ENCODE measurements at places on chromosomes 16 and 17. TPM values are rescaled to one million over a fixed set of nuclear protein-coding genes. Genes with fewer than 3 reads are reported as not detected.

DNA sequence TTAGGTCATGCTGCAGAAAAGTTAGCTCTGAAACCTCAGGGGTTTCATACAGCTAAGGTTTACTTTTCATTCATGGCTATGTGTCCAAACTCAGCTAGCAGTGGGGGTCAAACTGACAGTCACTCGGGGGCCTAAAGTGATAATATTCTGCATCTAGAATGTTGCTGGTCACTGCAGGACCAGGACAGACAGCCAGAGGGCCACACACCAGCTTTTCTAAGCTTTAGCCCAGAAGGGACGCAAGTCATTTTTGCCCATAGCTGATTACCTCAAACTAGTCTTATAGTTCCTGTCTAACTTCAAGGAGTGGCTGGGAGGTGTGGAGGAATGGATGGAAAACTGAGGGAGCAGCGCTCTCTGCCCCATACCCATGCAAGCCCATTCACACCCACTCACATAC, 163.0 kb upstream of the NLRP1 start:
- no peak for DNase-seq

- no peak for DNase-seq
Observed at GRCh38 chr17:3647769-3648555, 11.4 kb downstream of the CTNS start.

- no peak for DNase-seq
Observed at GRCh38 chr16:74713325-74713724, 12.7 kb upstream of the MLKL start.

DNA sequence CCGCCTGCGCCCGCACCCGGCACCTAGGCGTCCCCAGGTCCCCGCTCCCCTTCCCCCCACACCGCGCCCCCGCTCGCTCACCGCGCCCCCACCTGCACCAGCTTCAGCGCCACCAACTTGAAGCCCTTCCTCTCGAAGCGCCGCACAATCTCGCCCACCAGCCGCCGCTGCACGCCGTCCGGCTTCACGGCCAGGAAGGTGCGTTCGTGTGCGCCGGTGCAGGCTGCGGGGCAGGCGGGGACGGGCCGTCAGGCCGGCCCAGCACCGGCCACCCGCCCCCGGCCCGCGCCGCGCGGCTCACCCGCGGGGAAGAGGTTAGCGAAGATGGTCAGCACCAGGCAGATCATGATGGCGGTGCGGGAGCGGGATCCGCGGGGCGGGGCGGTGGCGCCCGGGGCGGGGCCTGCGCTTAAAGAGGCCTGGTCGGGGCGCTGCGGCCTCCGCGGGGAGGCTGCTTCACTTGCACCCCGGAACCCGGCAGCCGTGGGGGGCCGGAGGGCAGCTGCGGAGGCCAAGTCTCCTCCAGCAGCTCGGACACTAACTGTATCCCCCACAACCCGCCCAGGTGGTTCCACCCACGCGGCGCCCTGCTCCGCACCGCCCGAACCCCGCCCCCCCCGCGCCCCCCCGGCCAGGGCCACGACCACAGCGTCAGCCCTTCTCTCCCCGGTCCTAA, at the start of gene NME3:
NME3 (minus strand) TSS at position 356 of the 676 bp plus-strand sequence; CDS start at position 347, 9 bp downstream.
- no peak for DNase-seq

- DNase-seq, result no peak
Observed at GRCh38 chr16:3058139-3059030, 7.1 kb upstream of the IL32 start.

GRCh38 chr17:81727324-81728031, 15.4 kb downstream of the SLC25A10 start:
- DNase-seq, result no peak

DNA sequence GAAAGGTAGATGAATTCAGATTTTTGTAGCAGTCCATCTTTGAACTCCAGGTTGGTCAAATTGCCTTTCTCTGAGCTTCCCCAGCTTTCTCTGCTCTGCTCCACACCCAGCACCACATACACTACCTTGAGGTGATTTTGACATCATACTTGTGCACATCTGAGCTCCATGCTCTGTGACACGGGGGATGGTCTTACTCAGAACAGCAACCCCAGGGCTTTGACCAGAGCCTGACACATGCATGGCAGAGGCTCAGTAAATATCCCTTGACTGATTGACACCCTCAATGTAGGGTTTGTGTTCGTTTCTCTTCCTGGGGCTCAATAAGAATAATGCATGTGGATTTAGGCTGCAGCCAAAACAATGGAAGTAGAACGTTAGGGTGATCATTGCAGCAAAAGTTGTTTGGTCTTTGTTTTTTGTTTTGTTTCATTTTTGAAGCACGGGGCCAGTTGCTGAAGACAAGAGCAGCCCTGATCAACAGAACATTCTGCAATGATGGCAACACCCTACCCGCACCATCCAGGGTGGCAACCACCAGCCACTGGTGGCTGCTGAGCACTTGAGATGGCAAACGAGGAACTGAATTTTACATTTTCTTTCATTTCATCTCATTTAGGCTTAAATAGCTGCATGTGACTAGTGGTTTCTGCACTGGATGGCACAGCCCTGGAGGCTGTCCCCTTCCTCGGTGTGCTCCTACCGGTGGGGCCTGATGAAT, 224.8 kb upstream of the TNRC6C start:
- DNase-seq, result no peak

DNA sequence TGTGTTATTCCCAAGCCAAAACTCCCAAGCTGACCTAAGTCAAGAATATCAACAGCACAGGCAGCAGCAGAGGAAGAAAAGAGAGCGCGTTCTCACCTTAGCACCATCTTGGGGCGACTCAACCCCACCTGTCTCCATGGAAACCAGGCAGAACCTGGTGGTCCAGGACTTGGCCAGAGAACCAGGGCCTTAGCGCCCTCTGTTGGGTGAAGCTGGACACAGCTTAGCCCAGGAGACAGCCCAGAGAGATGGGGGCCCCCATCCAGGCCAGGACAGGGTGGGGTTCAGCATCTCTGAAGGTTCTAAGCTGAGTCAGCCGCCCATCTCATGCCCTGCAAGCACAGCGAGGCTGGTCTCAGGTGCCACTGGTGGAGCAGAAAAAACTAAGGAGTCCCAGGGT, 60.1 kb upstream of the TMEM132E start:
- DNase-seq, result no peak

DNA sequence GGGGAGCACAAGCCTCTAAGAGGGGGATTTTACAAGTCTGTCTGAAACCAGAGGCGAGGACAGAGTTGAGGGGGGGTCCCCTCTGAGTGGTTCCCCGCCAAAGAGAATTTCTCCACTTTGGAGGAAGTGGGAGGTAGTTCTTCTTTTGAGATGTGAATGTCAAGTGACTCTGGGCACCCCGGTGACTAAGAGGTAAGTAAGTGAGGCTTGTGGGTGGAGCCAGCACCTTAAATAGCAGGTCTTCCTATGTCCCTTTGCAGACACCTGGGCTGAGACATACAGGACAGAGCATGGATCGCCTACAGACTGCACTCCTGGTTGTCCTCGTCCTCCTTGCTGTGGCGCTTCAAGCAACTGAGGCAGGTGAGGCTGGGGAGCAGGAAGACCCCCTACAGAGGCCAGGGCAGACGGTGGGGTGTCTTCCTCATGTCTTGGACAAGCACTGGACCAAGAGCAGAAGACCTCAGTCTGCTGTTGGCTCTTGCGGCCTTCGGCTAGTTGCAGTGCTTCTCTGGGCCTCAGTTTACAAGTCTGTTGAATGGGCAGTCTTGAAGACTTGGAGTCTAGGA, at the start of gene CCL22:
CCL22 (plus strand) TSS at position 257 of the 569 bp plus-strand sequence; CDS start at position 291, 34 bp downstream.
- no peak for DNase-seq

DNA sequence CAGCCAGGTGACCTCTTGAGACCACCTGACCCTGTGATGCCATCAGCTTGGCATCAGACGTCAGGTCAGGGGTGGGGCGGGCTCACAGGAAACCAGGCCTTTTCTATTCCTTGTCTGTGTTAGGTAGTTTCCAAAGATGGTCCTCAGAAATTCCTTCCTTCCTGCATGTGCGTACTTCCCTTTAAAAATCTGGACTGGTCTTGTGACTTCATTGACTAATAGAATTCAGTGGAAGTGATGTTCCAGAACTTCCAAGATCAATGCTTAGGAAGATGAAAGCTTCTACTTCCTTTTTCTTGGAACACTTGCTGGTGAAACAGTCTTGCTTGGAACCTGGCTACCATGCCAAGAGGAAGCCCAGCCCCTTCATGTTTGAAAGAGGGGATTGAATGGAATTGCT, 10.0 kb upstream of the N4BP1 start:
- DNase-seq, result no peak

- DNase-seq, result no peak
Observed at GRCh38 chr17:74746376-74746775, 2.1 kb upstream of the NHERF1 start.

- no peak for DNase-seq
Observed at GRCh38 chr17:72422505-72423285, 301.9 kb downstream of the SOX9 start.

DNA sequence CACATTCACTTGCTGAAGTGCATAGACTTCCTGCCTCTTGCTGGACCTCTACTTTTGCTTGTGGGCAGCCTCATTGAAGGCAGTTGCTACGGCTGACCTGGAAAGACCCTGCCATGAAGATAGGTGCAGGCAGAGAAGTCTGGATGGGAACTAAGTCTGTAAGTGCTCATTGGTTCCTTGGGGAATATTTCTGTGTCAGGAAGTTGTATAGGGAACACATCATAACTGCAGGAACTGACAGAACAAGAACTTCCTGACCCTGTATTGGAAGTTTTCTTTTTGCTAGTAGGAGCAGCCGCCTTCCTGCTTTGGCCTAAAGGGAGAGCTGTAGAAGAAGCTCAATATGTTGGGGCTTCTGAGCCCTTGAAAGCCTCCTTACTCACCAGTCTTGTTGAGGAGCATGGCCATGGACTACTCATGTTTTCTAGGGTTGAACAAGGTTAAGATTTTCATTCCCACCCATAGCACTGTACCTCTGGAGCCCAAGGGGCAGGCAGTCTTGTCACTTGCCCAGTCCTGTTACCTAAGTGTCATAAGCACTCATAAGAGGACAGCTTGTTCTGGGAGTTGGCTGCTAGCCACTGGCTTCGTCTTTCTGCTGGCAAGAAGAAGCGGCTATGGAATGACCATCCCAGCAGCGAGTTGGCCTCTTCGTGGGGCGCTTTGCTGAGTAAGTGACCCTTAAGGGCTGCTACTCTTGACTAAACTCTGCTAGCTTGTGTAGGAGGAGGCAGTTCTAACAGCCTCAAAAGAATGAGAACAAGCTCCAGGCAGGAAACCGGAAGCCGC, 7.2 kb downstream of the UBFD1 start:
- no peak for DNase-seq

- peak; percentile 64 for DNase-seq
Observed at GRCh38 chr16:54077050-54077821, 209.4 kb downstream of the IRX3 start.

- DNase-seq, result peak; percentile 65
Observed at GRCh38 chr17:28925912-28926365, 23.1 kb upstream of the DHRS13 start.

DNA sequence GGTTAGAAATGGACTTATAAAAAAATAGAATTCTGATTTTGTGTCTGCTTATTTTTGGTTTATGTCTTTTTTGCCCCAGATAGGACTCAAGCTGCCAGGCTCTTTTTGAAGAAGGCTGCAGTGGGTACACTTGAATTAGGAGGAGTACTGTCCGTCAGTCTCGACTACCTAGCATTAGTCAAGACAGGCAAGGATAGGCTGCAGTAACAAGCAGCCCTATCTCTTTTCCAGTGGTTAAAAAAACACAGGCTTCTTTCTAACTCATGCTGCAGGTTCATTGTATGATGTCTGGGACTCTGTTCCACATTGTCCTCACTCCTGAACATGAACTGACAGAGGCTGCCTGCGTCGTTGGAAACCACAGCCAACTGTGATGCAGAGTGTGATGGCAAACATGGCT, 8.0 kb downstream of the C16orf46 start:
- no peak for DNase-seq

DNA sequence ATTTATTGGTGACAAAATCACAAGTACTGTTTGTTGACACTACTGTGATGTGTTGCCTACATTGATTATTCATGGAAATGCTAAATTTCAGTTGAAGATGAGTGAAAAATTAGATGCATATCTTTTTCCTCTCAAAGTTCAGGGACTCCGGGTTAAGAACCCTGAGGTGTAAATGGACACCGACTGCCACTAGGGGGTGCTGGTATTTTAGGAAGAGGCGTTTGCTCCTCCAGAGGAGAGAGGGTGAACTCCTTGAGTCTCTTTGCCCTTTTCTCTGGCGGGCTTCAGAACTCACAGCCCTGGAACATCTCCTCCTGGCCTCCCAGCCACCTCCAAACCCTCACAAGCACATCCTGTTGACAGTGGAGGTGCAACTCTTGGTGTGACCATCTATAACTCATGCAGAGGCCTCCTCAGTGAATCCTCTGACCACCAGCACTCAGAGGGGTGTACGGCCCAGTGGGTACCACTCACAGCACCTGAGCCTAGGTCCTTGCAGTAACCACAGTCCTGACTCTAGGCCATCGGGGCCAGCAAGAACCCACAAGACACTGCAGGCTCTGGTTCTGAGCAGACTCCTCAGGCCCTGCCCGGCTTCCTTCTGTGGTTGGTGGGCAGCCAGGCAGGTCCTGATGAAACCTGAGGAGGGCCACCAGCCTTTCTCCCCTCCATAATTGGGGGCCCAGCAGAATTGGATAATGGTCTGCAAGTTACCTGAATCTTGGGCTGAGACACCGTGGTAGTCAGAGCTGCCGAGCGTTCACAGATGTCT, 26.2 kb upstream of the PIK3R5 start:
- DNase-seq, result no peak

- DNase-seq, result no peak
Observed at GRCh38 chr17:32143527-32143870, 1.2 kb downstream of the RHOT1 start.

SLC35G6 gene
- not detected for total RNA-seq

CCL8 gene
- not detected for total RNA-seq

ATP6V0A1 gene
- total RNA-seq, result 53.4 TPM

HASPIN gene
- total RNA-seq, result 10.6 TPM

SMIM36 gene
- total RNA-seq, result not detected

ACE gene
- total RNA-seq, result 4.5 TPM

PRSS36 gene
- total RNA-seq, result 0.23 TPM

SLC5A10 gene
- total RNA-seq, result not detected

ALDH3A1 gene
- 0.21 TPM for total RNA-seq

PSMC5 gene
- 145 TPM for total RNA-seq

TAOK2 gene
- total RNA-seq, result 99.4 TPM
